ENCODE measurements at places on chromosomes 1 and 21.

DNA sequence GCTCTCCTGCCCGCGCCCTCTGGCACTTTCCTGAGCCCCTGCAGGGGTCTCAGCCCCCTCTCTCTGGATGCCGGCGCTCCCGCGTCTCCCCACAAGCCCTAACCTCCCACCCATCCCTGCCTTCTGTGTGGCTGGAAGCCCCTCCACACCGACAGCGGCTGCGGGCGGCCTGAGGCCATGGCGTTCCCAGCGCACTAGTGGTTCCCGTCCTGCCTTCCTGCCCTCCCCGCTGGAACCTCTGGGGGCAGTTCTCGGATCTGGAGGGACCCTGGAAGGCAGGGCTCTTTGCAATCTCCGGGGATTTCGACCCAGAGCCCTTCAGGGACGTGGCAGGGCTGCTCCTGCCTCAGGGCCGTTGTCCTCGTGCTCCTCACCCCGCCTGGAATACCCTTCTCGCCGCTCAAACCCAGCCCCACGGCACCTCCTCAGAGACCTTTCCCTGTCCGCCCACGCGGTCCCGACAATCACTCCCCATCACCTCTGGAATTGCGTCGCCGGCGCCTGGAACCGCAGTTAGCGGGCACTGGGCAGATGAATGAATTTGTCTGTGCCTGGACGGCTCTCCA is 493 bp upstream of the ESPN start:
- no peak for DNase-seq

DNA sequence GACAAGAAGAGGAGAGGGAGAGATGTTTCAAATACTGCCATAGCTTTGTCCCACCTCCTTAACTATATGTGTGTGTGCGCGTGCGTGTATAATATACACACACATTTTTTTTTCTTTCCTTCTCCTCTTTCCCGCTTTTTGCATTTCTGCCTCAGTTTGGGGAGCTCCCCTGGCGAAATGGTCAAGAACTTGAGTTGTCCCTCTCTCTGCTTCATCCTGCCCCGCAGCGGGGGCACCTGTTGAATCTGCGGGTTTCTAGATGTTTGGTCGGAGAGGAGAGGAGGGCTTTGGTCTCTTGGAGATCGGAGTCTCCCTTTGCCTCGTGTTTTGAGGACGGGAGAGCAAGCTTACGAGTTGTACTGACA is 504 bp downstream of the SCCPDH start:
- DNase-seq, result no peak

- no peak for DNase-seq
Observed at GRCh38 chr1:46341222-46342083, 846 bp downstream of the NSUN4 start.

- no peak for DNase-seq
Observed at GRCh38 chr1:202967684-202968281, 726 bp upstream of the CYB5R1 start.

DNA sequence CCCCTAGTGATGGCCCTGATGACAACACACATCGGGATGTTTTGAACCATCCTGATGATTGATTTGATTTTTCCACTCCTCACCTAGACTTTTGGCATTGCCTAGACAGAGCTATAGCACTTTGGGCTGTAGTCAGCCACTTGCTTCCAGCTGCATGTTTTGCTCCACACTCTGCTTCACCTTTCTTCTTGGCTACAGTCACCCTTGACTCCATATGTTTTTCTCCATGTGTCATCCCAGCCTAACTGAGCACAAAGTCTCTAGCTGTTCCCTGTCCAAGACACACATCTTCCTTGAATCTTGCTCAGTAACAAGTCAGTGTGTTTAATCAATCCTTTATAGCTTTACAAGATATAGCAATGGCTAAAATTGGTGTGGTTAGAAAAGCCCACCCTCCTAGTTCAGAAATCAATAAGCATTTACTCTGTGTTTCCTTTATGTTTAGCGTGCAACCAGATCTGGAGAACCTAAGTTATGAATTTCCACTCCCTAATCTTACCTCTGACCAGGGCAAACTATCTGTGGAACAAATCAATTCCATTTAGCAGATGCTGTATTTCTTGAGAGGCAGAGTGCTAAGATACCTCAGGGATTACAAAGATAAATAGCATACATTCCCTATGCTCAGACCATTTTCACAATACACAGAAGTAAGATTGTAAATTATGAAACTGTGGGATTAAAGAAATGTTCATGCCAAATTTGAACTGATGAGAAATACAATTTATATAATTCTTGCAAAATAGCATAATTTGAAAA is 98.4 kb upstream of the LYPLAL1 start:
- DNase-seq, result no peak

DNA sequence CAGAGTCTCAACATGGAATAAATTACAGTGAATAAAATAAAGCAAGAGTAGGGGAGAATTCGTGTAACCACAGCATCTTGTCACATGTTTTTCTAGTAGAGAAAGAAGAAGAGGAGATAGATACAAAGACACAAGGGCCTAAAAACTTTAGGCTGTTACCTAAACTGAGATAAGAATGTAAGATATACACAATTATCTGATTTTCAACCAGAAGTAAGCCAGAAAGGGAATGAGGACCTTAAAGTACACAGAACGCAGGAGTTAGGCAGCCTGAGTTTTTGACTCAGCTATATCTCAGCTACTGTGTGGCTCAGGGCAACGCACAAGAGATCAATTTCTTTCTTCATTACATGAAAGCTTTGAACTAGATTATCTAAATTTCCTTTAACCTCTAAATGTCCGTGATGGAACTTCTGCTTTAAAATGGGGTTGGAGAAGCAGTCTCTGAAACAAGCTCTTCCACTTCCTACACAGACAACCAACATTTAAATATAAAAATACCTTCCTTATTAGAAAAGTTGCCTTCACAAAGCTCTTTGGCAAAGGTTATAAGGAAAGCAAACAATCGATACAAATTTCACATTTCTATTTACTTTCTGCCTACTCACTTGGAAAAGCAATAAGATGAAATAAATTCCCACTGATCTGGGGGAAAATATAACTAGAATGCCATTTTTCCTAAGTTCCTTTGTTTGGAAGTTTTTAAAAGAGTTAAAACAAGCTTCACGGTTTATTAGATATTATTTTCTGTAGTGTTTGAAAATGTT is 5.2 kb upstream of the RGS13 start:
- DNase-seq, result no peak

DNA sequence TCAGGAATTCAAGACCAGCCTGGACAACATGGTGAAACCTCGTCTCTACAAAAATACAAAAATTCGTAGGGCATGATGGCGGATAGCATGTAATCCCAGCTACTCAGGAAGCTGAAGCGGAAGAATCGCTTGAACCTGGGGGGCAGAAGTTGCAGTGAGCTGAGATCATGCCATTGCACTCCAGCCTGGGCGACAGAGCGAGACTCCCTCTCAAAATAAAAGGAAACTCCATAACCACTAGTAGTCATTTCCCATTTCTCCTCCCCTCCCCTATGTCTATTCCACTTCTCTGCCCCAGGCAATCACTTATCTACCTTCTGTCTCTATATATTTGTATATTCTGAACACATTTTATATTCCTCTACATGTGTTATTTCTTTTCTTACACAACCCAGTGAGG is 4.0 kb upstream of the CEP350 start:
- no peak for DNase-seq

- no peak for DNase-seq
Observed at GRCh38 chr21:34679051-34679450, 10.3 kb downstream of the CLIC6 start.

GRCh38 chr1:188669728-188670382 is 1807.8 kb downstream of the BRINP3 start:
- no peak for DNase-seq

DNA sequence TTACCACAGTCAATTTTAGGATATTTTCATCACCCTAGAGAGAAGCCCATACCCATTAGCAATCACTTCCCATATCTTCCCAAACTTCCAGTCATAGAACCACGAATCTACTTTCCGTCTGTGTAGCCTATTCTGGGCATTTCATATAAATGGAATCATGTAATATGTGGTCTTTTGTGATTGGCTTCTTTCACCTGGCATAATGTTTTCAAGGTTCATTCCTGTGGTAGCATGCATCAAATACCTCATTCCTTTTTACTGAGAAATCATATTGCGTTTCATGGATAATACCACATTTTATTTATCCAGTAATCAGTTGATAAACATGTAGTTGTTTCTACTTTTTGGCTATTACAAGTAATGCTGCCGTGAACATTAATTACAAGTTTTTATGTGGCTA is 21.5 kb downstream of the DESI2 start:
- DNase-seq, result no peak

DNA sequence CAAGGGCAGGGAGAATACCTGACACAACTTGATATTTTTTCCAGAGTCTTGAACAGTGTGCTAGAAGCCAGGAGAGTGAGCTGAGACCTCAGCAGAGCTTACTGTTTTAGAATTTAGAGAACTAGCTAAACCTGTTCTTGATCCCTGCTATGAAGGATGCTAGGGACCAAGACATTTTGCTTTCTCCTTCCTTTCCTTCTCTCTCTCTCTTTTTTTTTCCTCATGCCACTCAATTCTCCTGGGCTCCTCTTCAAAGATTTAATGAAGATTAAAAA is 99.0 kb downstream of the NGF start:
- no peak for DNase-seq

GRCh38 chr1:200178340-200178739 is 150.8 kb downstream of the NR5A2 start:
- no peak for DNase-seq

- peak; percentile 58 for DNase-seq
Observed at GRCh38 chr1:65792669-65793358, at the start of gene PDE4B. TSS of gene PDE4B (plus strand) at chr1:65792895.

DNA sequence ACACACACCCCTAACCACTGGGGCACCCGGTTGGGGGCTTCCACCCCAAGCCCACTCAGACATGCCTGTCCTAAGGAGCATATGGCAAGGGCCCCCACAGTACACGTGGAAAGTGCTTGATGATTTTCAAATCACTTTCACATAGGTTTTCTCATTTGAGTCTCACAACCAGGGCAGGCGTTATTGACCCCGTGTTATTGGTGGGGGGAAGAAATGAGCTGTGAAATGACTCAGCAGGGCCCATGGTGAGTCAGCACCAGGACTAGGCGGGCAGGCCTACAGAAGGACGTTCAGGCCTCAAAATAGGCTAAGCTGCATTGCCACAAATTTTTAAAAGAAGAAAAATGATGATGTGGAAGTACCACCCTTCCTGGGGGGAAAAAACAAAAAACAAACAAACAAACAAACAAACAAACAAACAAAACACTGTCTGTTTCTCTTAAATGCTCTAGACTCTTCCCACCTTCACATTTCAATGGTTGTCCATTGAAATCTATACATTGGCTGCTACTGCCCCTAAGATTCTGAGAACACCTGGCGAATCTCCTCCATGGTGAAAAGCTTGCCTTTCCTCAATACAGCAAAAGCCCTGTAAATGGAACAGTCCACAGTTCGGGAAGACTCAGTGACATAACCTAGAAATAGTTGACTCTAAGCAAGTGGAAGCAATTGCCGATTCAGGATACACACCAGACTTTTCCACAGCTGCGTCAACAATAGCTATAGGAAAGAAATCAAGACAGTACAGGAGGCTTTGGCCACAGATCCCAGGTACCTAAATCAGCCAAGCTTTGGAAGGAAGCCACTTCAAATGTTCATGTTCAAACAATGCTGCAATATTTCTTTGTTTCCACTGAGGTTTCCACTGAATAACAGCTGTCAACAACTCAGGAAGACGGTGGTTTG is 234.7 kb downstream of the TOMM20 start:
- peak; percentile 24 for DNase-seq

DNA sequence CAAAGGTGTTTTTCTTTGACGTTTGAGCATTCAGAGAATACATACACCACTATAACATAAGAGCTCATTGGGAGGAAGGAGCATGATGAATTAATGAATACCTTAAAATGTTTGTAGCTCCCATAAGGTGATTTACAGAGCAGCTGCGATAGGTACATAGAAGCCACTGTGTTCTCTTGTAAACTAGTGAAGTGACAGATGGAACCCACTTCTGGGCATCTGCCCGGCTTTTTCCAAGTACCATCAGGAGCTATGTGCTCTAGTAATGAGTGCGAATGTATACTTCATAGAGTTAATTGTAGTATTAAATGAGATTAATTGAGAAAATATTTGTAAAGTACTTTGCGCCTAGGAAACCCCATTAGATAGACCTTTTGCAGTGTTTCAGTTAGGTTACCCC is 48.4 kb downstream of the HENMT1 start:
- no peak for DNase-seq

DNA sequence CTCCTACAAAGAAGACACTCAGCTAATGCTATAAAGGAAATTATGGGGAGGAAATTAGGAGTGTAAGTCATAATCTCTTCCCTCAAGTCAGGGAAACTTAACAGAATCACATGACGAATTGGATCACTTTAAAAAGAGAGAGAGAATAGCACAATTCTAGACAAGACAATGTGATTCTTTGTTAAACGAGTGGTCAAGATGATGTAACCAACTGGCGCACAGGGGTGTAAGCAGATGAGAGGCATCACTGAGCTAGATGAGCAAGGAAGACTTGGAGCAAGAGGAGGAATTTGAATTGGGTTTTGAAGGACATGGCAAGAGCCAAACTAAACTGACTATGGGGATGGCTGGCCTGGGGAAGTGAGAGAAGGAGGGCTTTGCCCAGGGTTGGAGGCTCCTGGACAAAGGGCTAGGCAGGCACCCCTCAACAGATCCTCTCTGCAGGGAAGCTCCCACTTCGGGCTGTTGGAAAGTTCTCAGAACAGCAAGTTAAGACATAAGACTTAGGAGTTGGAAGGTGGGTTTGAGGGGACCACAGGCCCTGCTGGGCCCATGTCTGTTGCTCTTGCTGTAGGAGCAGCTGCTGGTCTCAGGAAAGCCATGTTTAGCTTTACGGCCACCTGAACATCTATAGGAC is 123.9 kb upstream of the GRIK3 start:
- no peak for DNase-seq

DNA sequence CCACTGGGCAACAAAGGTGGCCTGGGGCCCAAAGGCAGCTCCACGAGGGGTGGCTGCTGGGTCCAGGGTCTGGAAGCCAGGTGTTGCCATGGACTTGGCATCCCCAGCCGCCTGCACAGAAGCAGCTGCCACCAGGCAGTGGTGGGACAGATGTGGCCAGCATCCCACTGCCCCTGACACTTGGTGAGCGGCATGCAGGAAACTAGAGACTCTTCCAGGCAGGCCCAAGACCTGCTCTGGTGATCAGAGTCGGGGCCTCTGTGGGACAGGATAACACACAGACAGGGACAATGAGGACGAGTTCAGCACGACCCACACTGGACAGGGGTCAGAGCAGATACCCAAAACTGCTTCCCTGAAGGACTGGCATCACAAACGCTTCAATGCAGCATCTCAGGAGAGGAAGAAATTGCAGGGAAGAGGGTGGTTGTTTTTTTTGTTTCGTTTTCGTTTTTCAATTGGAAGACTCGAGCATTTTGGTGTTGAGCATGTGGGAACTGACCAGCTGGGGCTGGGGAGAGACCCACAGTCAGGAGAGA is 34.1 kb upstream of the RNF187 start:
- DNase-seq, result no peak

- DNase-seq, result no peak
Observed at GRCh38 chr1:233107130-233107660, 156.8 kb downstream of the NTPCR start.
